ENCODE measurements at places on chromosomes 3 and 15.

DNA sequence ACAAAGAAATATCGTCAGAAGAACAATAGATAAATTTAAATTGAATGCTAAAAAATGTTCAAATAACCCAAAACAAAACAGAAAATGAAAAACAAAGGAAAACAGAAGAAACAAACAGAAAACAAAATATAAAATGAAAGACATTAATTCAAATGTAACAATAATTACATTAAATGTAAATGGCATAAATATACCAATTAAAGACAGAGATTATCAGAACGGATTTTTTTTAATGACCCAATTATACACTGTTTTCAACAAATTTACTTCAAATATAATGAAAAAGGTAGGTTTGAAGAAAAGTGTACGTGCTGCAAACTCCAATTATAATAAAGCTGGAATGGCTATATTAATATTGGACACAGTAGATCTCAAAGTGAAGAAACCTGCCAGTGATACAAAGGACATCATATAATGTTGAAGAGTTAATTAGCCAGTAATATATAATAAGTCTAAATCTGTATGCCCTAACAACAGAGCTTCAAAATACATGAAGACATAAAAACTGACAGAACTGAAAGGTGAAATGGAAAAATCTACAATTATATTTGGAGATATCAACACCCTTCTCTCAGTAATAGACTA lies 193.8 kb downstream of the ZBTB20 start:
- no peak for DNase-seq

DNA sequence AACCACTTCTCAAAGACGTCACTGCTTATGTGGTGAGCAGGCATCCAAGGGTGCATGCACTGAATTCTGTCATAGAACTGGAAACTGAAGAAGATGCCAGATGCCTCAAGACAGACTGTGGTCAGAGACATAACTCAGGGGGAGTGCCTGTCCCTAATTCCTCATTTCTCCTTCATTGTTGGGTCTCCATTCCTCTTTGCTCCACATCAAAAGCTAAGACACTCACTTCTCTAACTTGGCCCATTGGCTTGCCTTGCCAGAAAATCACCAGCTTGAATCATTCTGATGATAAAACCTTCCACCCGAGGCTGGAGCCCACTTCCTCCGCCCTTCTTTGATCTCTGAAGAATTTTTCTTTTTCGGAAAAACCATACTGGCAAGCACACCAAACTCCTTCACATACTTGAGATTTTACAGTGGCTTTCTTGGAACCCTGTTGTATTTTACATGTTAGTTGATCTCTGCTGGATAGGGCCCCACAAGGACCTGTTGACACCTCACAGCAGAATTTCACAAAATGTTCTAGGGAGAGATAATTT lies 69.9 kb downstream of the COL8A1 start:
- DNase-seq, result no peak

DNA sequence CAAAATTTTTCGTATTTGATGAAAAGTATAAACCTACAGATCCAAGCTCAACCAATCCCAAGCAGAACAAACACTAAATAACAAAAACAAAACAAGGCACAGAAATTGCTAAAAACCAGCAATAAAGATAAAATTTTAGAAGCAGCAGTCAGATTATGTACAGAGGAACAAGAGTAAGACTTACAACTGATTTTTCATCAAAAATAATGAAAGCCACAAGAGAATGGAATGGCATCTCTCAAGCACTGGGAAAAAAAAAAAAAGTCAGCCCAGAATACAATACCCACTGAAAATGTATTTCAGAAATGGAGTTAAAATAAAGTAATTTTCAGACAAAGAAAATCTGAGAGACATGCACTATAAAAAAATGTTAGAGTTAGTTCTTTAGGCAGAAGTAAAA lies 27.0 kb downstream of the GPR156 start:
- no peak for DNase-seq

DNA sequence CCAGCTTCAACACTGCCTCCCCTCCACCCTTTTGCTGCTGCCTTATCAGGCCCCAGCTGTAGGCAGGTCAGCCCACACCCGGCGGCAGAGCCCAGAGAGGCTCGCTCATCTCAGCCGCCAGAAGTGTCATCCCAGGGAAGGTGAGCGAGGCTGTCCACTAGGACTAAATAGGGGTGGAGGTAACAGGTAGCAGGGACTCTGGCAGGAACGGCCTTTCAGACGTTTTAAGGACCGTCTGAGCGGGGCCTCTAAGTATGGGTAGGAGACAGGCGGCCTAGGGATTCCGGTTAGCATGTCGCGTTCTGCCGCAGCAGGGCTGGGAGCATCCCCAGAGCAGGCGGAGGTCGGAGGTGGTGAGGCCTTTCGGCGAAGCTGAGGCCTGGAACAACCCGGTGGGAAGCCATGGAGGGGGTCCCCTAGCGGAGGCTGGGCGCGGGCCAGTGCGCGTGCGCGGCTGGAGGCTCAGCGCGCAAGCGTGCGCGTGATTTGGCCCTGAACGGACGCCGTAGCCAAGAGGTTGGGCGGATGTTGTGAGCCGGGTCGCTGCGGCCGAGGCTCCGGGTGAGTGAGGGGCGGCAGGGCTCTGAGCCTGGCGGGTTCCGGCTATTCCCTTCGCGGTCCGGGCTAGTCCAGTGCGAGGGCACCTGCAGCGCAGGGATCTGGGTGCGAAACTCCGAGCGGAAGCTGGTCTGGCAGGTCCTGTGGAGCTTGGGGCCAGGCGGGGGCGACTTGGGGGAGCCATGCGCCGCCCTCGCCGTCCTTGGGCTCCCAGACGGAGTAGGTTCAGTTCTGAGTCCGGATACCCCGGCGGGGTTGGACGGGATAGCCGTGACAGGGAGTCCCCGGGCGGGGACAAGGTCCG lies at the start of the genes MST1 and RNF123:
MST1 (minus strand) TSS at position 429 of the 862 bp plus-strand sequence. CDS start 783 bp downstream, outside the sequence.
RNF123 (plus strand) TSS at position 512 of the 862 bp plus-strand sequence. CDS start 1,609 bp downstream, outside the sequence.
- DNase-seq, result peak; percentile 94

DNA sequence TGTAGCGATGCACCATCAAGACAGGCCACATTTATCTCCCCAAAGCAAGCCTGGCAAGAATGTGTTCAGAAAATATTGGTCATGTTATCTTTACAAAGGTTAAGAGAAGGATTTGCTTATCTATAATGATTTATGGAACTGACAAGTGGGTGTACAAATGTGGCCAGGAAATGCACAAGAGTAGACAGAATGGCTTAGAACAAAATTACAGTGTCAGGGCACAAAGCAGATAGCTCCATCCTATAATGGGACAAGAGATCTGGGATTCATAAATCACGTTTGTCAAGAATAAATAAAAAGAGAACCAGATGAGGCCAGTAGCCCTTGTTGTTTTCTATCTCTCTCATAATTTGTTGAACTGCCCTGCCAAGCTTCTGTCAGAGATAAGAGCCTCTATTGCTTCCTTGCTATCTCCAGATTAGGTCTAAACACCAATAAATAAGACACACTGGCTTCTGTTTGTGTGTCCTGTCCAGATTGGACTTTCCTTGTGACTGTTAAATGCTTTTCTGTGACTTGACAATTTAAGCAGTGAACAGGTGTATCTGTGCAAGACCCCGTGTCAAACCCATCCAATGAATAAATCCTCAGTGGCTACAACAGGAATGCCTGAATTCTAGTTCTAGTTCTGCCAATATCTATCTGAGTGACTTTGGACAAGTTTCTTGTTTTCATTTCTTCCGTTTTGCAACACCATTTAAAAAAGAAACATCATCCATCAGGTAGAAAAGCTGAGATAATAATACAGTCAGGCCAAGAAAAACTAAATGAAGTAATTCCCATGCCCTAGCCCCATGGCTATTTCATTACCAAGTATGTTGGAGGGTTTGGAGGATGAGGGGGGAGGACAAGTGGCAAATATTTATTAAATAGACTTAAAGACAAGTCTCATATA lies 157.2 kb downstream of the DCLK3 start:
- no peak for DNase-seq

DNA sequence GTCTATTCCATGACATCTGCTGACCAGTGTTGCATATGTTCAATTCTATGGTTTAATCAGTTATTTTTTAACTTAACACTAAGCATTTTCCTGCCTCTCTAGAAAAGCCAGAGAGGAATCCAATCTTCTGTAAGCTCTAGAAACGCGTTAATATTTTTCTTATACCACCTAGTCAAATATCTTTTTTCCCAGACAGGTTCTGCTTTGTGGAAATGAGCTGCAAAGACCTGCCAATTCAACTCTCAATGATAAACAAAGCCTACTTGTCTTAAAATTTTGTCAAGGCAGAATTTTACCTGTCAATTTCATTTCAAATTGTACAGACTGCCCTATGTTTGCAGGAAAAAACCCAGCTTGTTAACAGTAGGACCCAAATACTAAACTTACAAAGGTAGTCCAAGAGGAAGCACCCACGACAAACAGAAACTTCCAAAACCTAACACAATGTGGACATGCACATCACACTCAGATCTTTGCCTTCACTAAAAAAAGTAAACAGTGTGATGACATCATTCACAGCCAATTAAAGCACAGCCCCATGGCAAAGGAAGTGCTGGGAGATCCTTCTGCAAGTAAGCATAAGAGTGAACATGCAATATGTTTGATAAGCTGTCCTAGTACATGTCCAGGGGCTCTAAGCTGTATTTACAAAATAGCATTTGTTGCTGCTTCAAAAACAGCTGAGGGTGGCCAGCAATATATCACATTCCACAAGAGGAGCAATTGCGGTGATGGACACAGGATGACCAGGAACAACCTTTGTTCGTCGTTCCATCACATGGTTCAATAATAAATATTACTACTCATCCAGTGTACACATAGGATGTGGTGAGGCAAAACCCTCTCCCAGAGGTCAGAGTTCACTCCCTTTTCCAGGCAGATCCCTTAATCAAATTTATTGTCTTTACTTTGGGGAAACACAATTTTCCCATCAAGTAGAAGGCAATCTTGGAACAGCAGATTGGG lies 139.4 kb upstream of the TSC22D2 start:
- no peak for DNase-seq

DNA sequence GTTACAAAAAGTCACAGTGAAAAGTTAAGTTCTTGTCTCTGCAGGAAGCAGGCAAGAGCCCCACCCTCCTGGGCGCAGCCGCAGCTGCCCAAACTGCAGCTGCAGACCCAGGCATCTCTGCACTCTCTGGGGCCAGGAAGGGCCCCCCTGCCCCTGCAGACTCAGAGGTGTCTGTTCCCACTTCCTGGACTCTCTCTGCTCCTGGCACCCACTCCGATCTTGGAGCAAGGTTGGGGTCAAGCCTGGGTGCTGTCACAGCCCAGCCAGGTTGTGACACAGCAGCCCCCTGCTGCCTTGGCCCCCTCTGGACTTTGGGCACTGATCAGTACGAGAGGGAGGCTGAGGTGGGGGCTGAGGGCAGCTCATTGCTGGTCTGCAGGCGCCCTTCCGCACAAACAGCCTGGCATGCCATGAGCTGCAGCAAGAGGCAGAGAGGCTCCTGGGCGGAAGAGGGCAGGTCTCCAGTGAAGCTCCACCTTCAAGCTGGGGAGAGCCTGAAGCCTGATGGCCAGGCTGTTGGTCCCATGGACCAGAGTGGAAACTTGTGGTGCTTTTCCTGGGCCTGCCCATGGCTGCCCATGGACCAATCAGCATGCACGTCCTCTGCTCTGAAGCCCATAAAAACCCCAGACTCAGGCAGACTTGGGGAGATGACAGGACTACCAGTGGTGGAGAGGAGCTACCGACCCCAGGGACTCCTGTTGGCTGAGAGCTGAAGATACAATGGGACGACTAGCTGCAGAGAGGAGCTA lies 42.9 kb upstream of the LRRFIP2 start:
- DNase-seq, result no peak

- no peak for DNase-seq
Measured at GRCh38 chr3:110804856-110805255, 266.8 kb upstream of the NECTIN3 start.

DNA sequence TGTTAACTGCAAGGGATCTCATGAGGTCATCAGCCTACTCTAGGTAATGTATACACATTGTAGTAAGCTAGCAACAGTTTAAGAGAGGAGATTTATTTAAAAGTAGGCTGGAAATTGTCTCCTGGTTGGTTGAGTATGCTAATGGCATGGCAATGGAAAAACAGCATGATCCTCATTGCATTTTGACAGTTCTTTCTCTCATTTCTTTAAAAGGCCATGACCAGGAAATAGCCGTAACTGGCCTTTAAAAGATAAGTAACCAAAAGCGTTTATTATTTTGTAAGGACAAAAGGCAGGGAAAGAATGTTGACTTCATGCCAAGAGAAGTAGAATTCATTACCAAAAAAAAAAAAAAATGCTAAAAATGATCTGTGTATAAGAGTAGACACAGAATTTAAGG lies 310.3 kb downstream of the FGF12 start:
- no peak for DNase-seq

DNA sequence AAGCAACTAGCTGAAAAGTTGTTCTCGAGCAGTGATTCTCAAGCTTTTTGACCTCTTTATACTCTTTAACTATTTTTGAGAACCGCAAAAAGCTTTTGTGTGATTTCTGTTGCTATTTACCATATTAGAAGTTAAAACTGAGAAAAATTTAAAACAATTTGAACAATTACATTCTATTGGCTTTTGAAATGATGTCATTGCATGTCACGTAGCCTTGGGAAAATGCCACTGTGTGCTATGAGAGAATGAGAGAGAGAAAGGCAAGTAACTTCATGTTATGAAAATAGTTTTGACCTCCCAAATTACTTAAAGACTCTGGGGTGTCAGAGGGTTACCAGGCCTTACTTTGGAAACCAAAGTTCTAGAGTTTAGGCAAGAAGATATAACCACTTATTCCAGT lies 8.0 kb downstream of the USP13 start:
- DNase-seq, result no peak

- peak; percentile 63 for DNase-seq
Measured at GRCh38 chr15:94584833-94585244, 353.5 kb downstream of the MCTP2 start.

- no peak for DNase-seq
Measured at GRCh38 chr3:145952536-145952935, 208.4 kb downstream of the PLOD2 start.

DNA sequence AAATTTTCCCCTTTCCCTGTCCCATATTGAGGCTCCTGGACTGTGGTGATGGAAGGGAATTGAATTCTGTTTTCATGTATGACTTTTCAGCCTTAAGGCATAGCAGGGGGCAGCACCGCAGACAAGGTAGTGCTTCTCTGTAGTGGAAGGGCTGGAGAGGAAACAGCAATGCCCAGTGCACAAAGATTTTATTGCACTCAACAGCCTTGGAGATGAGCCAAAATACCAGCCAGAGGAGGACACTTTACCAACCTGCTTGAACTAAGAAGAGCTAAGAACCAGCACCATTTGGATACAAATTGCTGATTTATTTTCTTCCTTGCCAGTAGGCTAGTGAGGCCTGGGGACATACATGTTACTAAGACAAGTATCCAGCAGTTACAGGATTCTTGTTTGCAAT lies 98.7 kb downstream of the KCNMB2 start:
- no peak for DNase-seq

DNA sequence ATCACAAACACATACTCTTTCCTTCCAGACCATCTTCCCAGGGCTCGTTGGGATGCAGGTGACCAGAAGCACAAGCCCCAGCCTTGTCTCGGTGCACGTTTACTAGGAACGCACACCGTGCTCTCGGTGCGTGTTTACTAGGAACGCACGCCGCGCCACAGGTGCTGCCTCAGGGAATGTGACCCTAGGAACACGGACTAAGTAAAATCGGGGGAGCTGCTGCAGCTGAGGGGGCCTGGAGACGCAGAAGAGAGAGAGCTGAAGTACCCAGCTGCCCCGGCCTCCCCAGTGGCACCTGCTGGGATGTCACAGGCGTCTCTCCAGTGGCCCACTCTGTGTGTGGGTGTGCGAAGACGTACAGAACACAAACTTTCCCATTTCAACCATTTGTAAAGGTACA lies 91.0 kb upstream of the SNRPA1 start:
- DNase-seq, result peak; percentile 39
